ENCODE measurements at places on chromosomes 12 and 14. TPM values are rescaled to one million over a fixed set of nuclear protein-coding genes. Genes with fewer than 3 reads are reported as not detected.

GRCh38 chr12:95614390-95614982 is 63.2 kb upstream of the USP44 start:
- no peaks in the 10 kb centered on the region for H3K36me3 ChIP-seq
- DNase-seq = no peak
- H3K4me3 ChIP-seq = no peak overlapping the region

GRCh38 chr14:81435391-81436295 is 35.5 kb upstream of the STON2 start:
- H3K27ac ChIP-seq = no peak overlapping the region
- peak overlapping the region; percentile 71 for H3K4me3 ChIP-seq
- no peaks in the 10 kb centered on the region for H3K27me3 ChIP-seq
- DNase-seq = no peak
- peaks cover 18% of the 10 kb centered on the region for H3K4me1 ChIP-seq
- no peaks in the 10 kb centered on the region for H3K36me3 ChIP-seq

DNA sequence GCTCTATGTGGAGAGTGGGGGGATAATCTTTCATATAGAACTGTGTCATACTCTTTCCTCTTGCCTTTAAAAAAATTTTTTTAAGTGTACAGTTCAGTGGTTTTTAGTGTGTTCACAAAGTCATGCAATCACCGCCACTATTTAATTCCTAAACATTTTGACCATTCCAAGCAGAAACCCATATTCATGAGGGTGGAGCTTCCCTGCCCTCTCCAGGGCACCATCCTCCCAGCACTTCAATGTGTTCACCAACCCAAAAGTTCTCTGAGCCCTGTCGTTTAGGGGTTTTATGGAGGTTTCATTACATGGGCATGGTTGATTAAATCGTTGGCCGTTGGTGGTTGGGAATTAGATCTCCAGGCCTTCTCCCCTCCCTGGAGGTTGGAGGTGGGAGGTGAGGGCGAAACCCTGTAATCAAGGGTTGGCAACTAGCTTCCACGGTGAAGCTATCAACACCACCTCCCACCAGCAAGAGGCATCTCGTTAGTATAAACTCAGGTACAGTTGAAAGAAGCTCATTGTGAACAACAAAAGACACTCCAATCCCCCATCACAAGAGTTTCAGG is 42.8 kb upstream of the WNK1 start:
- no peaks in the 10 kb centered on the region for H3K4me1 ChIP-seq
- H3K27ac ChIP-seq = no peak overlapping the region
- no peak for DNase-seq
- no peak overlapping the region for H3K4me3 ChIP-seq
- no peaks in the 10 kb centered on the region for H3K27me3 ChIP-seq

GRCh38 chr12:23929906-23930305 is 19.6 kb downstream of the SOX5 start:
- no peaks in the 10 kb centered on the region for H3K36me3 ChIP-seq
- no peaks in the 10 kb centered on the region for H3K4me1 ChIP-seq
- no peaks in the 10 kb centered on the region for H3K27me3 ChIP-seq
- no peak for DNase-seq
- no peak overlapping the region for H3K27ac ChIP-seq
- H3K4me3 ChIP-seq = no peak overlapping the region

DNA sequence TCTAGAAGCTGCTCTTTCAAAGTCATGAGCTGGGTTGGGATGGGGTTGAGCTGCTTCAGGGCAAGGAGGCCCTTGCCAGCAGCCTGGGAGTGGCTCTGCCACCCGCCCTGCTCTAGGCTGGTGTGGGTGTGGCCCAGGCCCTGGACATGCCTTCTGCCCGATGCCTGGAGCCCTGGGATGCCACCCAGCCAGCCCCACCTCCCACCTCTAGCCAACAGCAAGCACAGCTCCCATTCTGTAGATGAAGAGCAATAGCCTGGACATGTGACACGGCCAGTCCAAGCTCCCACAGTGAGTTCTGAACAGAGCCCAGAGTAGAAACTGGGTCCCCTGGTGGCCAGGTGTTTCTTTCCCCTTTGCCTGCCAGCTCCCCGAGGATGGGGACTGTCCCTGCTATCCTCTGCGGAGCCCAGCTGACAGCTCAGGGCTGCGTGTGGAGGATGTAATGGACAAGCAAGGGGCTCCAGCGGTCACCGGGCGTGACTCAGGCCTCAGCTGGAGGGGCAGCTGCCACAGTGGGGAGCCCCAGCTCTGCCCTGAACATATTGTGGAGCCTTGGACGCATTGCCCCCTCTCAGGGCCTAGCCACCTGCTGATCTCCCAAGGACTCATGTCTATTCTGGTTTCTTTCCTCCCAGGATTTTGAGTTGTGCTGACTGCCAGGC is 165.2 kb downstream of the TSPAN9 start:
- H3K4me1 ChIP-seq = peaks cover 26% of the 10 kb centered on the region
- H3K36me3 ChIP-seq = no peaks in the 10 kb centered on the region
- H3K4me3 ChIP-seq = no peak overlapping the region
- DNase-seq = no peak

The OR6C2 gene
- not detected for total RNA-seq

DNA sequence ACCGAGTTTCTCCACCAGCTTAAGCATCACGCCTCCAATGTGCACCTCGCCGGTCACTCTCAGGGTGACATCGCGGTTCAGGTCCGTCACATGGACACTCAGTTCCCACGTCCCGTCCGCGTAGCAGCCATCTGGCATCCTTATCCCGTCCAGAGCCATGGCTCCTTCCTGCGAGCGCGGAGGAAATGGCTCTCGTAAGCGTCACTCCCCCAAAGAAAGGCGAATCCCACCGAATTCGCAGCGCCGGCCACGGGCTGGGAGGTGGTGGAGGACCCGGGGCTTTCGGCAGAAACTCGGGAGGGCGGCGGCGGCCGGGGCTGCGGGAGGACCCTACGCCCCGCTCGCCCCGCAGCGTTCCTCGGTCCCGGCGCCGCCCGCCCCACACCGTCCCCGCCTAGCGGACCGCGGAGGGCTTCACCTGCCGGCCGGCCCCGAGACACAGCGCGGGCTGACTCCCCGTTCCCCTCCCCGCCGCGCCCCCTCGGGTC is 396 bp downstream of the FERMT2 start:
- peaks cover 7% of the 10 kb centered on the region for H3K4me1 ChIP-seq
- H3K36me3 ChIP-seq = no peaks in the 10 kb centered on the region
- DNase-seq = peak; percentile 26

DNA sequence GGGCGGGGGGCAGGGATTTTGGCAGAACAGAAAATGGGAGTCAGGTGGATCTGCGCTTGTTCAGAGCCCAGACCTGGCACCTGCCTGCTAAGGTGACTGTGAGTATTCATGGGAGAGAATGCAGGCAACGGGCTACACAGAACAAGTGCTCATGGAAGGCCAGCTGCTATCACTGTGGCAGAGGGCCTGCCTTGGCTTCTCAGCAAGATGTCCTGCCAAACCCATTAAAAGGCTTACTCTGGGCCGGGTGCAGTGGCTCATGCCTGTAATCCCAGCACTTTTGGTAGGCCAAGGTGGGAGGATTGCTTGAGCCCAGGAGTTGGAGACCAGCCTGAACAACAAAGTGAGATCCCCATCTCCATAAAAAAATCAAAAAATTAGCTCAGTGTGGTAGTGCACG is 21.0 kb downstream of the DIO3 start:
- no peaks in the 10 kb centered on the region for H3K4me1 ChIP-seq
- H3K27me3 ChIP-seq = no peaks in the 10 kb centered on the region
- no peaks in the 10 kb centered on the region for H3K36me3 ChIP-seq
- no peak overlapping the region for H3K27ac ChIP-seq
- no peak for DNase-seq
- H3K4me3 ChIP-seq = no peak overlapping the region

DNA sequence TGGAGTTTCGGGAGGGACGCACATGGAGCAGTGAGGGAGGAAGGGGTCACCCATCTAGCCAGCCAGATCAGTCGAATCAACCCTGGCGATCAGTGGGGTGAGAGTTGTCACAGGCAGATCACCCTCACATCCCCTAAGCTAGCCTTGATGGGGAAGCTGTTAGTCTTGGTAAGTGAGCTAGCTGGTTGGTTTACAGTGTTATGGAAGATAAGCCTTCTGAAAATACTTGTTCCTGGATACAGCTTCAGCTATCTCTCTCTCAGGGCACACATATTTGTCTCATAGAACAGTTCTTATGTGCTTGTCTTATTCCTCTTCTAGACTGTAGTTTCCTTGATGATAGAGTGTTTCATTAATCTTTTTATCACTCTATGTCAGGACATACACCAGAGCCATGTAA is 26.2 kb upstream of the MANSC4 start:
- no peaks in the 10 kb centered on the region for H3K27me3 ChIP-seq
- peaks cover 2% of the 10 kb centered on the region for H3K36me3 ChIP-seq
- H3K4me1 ChIP-seq = peaks cover 74% of the 10 kb centered on the region
- H3K4me3 ChIP-seq = no peak overlapping the region

- H3K27ac ChIP-seq = no peak overlapping the region
- peaks cover 10% of the 10 kb centered on the region for H3K4me1 ChIP-seq
- no peak for DNase-seq
- no peaks in the 10 kb centered on the region for H3K27me3 ChIP-seq
- H3K36me3 ChIP-seq = peaks cover 5% of the 10 kb centered on the region
- H3K4me3 ChIP-seq = no peak overlapping the region
Measured at GRCh38 chr12:71602761-71603577, 60.7 kb downstream of the ZFC3H1 start.

- peak overlapping the region; percentile 75 for H3K4me3 ChIP-seq
- H3K36me3 ChIP-seq = no peaks in the 10 kb centered on the region
- H3K4me1 ChIP-seq = peaks cover 4% of the 10 kb centered on the region
Measured at GRCh38 chr14:94175011-94175745, 1.1 kb downstream of the PPP4R4 start.

DNA sequence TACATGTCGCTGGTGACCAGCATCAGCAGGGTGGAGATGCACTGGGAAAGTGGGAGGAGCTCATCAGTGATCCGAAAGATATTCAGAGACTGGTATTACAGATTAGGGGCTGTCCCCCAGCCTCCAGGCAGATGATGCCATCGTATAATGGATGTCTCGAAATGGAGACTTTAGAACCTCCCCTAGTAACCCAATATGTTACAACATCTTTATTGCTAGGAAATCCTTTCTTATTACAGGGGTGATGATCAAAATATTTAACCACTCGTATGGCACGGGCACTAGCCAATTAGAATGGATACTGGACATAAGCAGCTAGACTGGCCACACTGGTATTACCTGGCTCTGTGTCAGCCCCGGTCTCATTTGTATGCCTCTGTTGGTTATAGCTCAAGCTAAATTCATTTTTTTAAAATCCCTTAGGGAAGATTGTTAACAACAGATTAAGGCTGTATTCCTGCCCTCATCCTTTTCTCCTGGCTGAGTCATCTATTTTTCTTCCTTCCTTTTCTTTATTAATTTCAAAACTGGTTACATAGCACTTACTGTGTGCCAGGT is 10.8 kb upstream of the CEBPE start:
- no peak for DNase-seq
- peaks cover 22% of the 10 kb centered on the region for H3K4me1 ChIP-seq
- peaks cover 18% of the 10 kb centered on the region for H3K36me3 ChIP-seq

The COQ5 gene
- 16.5 TPM for total RNA-seq

The BEGAIN gene
- 0.85 TPM for total RNA-seq

The TEX22 gene
- total RNA-seq = not detected

DNA sequence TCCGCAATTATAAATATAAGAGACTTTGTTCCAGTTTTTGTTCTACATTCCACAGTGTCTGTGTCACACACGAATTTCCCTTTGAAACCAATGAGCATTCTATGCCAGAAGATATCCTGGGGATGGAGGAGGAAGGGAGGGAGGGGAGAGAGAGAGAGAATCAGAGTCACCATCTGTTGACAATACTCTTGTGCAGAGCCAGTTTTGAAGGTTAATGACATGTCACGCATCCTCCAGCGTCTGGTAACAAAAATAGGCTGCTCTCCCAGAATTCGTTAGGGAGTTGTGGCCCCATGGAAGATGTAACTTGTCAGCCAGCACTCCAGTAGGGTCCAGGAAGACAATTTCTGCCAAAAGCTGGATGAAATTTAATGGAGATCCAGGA is 213.5 kb upstream of the KRR1 start:
- H3K4me1 ChIP-seq = peaks cover 42% of the 10 kb centered on the region
- no peaks in the 10 kb centered on the region for H3K27me3 ChIP-seq
- DNase-seq = no peak
- peak overlapping the region; percentile 9 for H3K4me3 ChIP-seq

DNA sequence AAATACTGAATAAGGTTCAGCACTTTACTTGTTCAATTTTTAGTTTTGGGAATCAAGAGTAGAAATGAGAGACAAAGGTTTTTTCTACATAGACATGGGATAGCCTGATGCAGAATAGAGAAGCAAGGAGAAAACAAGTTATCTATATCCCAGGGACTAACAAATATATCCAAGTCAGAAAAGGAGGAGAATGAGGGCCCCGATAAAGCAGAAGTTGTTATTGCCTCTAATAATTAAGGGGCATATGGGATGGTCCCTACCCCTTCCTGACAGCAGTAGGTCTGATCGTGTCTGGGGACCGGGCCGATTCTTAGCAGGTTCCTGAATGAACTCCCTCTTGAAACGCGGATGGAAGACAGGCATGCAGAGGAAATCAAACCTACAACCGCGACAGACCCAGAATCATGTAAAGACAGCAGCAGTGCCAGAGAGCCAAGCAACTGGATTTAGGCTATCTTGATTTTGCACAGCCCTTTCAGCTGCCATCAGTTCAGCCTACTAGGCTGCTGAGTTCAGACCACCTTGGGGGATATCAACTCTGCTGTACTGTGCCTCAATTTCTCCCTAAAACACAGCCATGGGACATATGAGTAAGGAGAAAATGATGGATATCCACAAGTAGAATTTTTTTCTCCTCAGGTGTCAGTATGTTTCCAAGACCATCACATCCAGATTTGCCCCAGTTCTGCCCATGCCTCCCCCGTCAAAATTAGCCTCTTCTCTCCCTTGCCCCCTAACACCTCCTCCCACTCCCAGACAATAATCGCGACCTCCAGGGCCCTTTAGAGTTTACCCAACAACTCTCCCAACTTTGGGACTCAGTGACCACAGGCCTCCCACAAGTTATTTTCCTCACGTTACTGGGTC is 706 bp downstream of the PRMT5 start:
- DNase-seq = no peak
- H3K27me3 ChIP-seq = no peaks in the 10 kb centered on the region
- H3K27ac ChIP-seq = peak overlapping the region; percentile 67
- peak overlapping the region; percentile 81 for H3K4me3 ChIP-seq
- H3K4me1 ChIP-seq = peaks cover 15% of the 10 kb centered on the region
- peaks cover 20% of the 10 kb centered on the region for H3K36me3 ChIP-seq

The FOXN4 gene
- not detected for total RNA-seq

- no peak for DNase-seq
- no peaks in the 10 kb centered on the region for H3K27me3 ChIP-seq
- peaks cover 20% of the 10 kb centered on the region for H3K4me1 ChIP-seq
- no peak overlapping the region for H3K4me3 ChIP-seq
Measured at GRCh38 chr12:110170535-110171185, 46.5 kb downstream of the IFT81 start.

DNA sequence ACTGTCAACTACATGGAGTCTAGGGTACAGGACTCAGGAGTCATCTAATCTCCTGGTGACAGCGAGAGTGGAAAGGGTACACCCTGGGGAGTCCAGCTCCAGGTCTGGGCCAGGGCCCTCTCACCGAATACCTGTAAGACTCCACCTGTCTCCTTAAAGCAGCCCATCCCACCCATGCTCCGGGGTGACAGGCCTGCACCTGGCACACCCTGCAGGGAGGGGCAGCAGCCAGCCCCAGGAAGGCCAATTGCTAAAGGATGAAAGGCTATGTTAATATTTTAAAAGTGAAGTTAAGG is 45.5 kb downstream of the STX2 start:
- no peaks in the 10 kb centered on the region for H3K27me3 ChIP-seq
- no peak overlapping the region for H3K4me3 ChIP-seq
- no peaks in the 10 kb centered on the region for H3K4me1 ChIP-seq
- no peak for DNase-seq

GRCh38 chr14:99718031-99718810 is 34.1 kb downstream of the CYP46A1 start:
- no peak overlapping the region for H3K4me3 ChIP-seq
- no peaks in the 10 kb centered on the region for H3K36me3 ChIP-seq
- DNase-seq = no peak
- H3K27me3 ChIP-seq = no peaks in the 10 kb centered on the region
- H3K4me1 ChIP-seq = no peaks in the 10 kb centered on the region
